Caco-2 (cell line): ENCODE measurements at places on chromosomes 2 and 18. TPM values are rescaled to one million over a fixed set of nuclear protein-coding genes. Genes with fewer than 3 reads are reported as not detected.

Gene STEAP3
- 20.1 and 20.4 TPM in 2 replicates for total RNA-seq

Gene CXCR4
- 1.00 and 1.4 TPM in 2 replicates for total RNA-seq

Gene MC4R
- not detected in 2 replicates for total RNA-seq

Gene POTEE
- total RNA-seq, result 7.6 and 8.0 TPM in 2 replicates

Gene INHBB
- 28.6 and 28.9 TPM in 2 replicates for total RNA-seq

Gene ANKRD29
- total RNA-seq, result 7.3 and 8.2 TPM in 2 replicates

Gene MFSD2B
- 0.44 and 0.48 TPM in 2 replicates for total RNA-seq

Gene GPR35
- total RNA-seq, result 21.3 and 21.5 TPM in 2 replicates

Gene IL1RL1
- total RNA-seq, result not detected in 2 replicates

Gene EVA1A
- total RNA-seq, result 0.25 and 0.53 TPM in 2 replicates

Gene HOXD9
- total RNA-seq, result not detected in 2 replicates

Gene PLCD4
- total RNA-seq, result 0.26 and 0.48 TPM in 2 replicates

Gene UGT1A6
- total RNA-seq, result 29.2 and 33.9 TPM in 2 replicates

Gene GLI2
- total RNA-seq, result 0.58 and 0.70 TPM in 2 replicates

Gene REG1B
- not detected in 2 replicates for total RNA-seq

Gene TP53I3
- total RNA-seq, result 24.8 and 28.1 TPM in 2 replicates

Gene SERPINB12
- total RNA-seq, result not detected in 2 replicates

Gene LTBP1
- total RNA-seq, result 64.2 and 64.9 TPM in 2 replicates

Gene AQP12B
- not detected in 2 replicates for total RNA-seq

Gene MYO3B
- 0.09 and 0.21 TPM in 2 replicates for total RNA-seq

Gene TPO
- not detected in 2 replicates for total RNA-seq

Gene RBMS1
- 91.9 and 92.2 TPM in 2 replicates for total RNA-seq

Gene RGPD4
- 0.07 TPM in 1 of 2 replicates, not detected in the other for total RNA-seq

Gene PPP4R1
- 91.4 and 96.6 TPM in 2 replicates for total RNA-seq

Gene PSMA8
- total RNA-seq, result not detected in 2 replicates
